ENCODE measurements at places on chromosomes 11 and 22.

- DNase-seq: no peak
Measured at GRCh38 chr11:72216638-72217037, at the start of gene FOLR2. FOLR2 (plus strand) TSS chr11:72216794; CDS start chr11:72218585, 1,791 bp downstream.

DNA sequence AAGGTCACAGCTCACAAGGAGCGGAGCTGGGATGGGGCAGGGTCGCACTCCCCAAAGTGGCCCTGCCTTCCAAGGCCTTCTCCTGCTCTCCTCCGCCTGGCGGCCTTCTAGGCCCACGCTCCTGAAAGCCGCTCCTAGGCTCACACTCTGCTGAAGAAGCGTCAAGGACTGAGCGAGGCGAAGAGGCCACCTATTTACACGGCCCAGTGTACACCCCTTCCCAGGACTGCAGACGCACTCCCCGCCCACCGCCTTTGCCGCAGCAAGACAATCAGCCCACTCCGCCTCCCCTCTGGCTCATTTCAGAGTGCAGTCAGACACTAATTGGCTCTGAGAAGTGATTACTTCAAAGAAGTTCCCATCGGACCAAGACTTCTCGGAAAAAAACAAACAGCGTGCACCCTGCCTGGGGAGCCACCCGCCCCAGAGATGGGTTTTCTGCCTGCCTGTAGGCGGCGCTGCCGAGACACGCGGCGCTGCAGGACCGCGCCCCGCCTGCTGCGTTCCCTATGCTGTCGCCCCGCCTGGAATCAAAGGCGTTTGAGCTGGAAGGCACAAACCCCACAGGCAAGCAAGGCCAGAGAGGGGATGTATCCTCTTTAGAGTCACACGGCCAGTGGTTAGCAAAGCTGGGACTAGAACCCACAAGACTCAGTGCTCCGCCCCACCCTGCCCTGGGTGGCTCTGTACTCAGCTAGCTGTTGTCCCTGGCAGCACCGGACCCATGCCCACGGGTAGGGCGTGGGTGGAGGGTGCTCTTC, 414.8 kb downstream of the BUD13 start:
- peak; percentile 1 for DNase-seq

DNA sequence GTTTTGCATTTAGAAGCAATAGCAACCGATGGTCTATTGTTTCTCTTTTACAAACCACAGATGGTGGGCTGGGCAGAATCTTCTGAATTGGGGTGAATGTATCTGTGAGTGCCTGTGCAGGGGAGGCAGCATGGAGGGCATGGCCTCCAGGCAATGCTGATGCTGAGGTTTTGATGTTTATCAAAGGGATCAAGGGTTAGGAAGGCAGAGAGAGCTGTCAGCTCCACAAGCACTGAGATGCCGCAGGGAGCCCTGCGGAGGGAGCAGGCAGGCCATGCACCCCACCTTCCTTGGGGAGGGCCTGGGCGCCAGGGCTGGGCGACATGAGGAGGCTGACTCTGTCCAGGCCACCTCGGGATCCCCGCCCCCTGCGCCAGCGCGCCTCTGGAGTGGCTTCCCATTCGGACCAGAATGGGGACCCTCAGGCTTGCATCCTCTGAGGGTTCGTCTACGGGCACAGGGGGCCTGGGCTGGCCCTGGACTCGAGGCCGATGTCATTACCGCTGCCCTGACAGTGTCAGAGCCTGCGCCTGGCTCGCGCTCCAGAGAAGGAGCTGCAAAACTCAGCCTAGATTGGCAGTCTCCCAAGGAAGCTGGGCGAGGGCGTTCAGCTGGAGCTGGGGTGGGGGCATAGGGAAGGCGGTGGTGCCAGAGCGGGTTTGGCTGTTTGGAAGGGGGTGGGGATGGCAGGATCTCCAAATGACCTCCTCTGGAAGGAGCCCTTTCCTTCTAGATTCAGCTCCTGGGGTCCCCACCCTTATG, 13.9 kb upstream of the TH start:
- DNase-seq: no peak

DNA sequence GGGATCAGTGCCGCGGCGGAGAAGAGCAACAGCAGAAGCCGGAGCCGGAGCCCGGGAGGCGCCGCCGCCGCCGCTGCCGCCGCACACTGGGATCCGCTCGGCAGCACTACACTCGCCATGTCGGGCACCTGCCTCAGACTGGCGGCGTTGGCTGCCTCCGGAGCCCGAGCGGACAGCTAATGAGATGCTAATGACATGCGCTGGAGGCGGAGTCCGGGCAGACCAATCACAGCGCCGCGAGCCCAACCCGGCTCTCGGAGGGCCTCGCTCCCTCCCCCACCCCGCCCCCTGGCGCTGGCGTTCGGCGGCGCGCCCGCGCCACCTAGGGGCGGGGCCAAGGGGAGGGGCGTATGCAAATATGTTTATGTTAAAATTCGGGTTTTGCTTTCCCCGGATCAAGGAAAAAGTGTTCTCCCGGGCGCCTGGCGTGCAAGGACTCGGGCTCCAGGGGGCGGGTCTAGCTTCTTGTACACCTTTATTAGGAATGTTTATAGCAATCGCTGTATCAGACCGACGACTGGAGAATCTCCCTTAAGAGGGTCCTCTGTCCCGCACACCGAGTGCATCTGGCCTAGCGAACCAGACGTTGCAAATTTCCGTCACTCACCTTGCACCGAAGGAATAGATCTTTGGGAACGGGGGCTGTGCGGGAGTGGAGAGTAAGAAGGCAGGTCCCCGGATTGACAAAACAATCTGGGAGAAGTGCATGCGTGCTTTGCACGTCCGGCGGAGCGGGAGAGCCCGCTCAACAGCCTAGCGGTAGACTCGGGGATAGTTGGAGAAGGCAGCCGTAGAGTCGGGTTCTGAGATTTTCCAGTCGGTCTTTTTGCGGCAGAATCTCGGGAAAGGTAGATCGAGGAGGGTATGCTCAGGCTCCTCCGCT, at the start of gene CADM1:
CADM1 (minus strand) TSS at position 140 of the 883 bp plus-strand sequence.
- DNase-seq: peak; percentile 59

DNA sequence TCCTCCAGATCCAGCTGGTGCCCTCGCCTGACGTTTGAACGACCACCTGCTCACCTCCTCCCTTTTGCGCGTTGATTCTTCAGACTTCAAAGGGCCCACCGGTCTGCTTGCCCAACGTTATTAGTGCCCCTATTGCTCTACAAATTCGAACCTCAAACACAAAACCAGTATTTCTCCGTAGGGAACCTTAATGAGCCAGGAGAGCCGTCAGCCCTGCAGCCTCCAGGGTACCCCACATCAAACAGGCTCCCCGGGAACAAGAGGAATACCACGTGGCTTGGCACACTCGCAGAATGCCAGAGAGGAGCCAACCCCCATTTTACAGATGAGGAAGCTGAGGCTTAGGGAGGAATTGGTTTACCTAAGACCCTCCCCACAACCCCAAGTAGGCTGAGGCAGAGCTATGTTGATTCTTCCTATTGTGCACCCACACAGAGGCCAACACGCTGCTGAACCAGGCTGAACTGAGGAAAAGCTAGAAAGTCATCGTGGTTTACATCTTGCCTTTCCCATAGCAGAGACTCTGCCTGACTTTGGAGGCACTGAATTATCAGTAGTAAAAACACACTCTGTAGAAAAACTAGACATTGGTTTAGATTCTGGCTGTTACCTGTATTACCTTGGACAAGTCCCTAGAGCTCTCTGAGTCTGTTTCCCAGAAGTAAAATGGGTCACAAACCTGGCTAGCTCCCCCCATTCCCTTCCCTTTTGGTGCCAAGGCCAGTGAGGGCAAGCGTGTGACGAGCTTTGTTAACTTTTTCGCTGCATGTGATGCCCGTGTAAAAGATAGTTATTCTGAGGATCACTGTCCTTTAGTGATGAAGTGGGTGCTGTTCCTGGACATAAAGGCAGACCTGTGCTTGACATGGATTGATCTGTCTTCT, 764 bp downstream of the TKFC start:
- peak; percentile 14 for DNase-seq

All from activated CD4-positive, alpha-beta T cell treated with anti-CD3 and anti-CD28 coated beads, Interleukin-2, Interleukin-4, amounts not matched to agents 100 ng/mL and 50 ng/mL, durations not matched to agents 16 hours and 8 hours (primary cell).